ENCODE measurements at places on chromosomes 16 and 17.

DNA sequence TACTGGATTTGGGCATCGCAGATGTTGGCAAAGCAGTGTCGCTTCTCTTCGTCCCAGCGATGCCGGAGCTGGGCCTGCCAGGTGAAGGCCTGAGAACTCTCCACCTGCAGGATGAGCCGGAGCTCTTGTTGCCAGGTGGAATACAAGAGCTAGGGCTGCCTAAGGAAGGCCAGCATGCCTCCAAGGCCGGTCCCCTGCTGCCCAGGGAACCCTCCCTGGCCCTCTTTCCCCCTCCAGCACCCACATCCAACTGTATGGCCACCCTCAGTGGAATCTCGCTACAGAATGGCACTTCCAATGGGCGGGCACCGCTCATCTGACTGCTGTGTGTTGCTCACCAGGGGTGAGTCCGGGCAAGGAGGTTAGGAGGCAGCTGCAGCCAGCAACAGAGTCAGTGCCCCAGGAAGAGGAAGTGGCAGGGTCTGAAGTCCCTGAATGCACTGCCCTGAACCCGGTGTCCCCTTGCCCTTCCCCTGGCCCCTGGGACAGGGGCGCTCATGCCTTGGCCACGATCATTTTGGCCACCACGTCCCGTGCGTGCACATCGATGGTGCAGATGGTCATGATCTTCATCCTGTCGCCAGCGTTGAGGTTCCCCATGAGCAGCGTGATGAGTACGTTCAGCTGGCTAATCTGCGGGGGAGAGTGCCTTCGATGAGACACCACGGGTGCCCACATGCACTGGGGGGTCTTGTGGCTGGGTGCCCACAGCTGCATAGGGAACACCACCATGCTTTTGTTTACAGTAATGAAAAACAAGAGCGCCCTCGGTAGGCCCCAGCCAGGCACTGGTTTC lies 75.8 kb downstream of the DNAH17 start:
- no peak for DNase-seq

DNA sequence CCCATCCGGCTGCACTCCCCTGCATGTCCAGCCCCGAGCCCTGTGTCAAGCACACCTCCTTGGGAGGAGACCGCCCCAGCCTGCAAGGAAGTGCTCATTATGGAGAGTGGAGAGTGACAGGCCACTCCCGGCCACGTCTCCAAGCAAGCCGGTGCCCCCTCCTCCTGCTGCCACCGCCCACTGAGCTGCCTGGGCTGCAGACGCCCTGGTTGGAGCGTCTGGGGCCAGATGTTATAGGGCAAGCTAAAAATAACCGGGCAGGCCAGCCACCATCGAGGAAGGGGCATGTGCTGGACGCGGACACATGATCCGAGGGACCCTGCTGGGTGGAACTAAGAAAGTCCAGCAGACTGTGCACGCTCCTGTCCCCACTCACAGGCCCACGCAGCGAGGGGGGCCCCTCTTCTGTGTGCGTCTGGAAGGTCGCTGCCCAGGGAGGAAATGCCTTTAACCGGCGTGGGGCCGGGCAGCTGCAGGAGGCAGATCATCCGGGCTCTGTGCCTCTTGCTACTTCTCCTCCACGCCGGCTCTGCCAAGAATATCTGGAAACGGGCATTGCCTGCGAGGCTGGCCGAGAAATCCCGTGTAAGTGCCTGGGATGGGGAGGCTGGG lies at the start of gene WFDC1:
TSS of gene WFDC1 (plus strand) at position 348 of the 612 bp plus-strand sequence. CDS start at position 442, 94 bp downstream.
- DNase-seq, result no peak

GRCh38 chr17:46964315-46965265 lies 14.5 kb downstream of the RPRML start:
- DNase-seq, result no peak

- DNase-seq, result no peak
Measured at GRCh38 chr17:44333371-44333770, 8.7 kb upstream of the SLC25A39 start.

GRCh38 chr17:33266611-33267010 lies 26.5 kb downstream of the ASIC2 start:
- no peak for DNase-seq

DNA sequence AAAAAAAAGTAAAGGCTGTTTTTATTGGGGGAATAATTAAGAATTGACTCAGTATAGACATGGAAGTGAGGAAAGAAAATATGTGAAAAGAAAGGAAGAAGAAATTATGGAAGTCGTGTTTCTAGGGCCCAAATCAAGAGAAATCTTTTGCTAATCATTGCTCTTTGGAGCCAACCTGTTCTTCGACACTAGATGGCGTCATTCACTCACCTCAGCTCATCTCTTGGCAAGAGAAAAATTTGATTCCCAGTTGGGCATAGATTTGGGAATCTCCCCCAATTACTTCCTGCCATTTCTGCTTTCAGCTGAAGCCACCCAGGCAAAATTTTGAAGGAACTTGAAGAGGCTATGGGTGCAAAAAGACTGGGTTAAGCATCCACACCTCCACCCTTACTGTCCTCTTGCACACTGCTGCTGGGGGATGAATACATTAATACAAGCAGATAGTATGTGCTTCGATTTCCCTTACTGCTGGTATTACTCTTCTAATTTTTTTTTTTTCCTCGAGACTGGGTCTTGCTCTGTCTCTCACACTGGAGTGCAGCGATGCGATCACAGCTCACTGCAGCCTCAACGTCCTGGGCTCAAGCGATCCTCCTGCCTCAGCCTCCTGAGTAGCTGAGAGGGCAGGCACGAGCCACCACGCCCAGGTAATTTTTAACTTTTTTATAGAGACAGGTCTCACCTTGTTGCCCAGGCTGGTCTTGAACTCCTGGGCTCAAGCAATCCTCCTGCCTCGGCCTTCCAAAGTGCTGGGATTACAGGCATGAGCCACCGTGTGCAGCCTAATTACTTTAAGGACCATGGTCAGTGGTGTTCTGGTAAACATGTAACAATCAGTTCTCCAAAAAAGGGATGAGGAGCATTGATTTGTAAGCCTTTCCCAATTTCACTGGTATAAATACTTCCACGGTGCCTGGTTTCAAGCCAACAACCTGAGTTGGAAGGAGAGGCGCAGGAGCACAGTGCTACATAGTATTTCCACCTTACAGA lies 13.5 kb downstream of the PSMD7 start:
- peak; percentile 36 for DNase-seq

DNA sequence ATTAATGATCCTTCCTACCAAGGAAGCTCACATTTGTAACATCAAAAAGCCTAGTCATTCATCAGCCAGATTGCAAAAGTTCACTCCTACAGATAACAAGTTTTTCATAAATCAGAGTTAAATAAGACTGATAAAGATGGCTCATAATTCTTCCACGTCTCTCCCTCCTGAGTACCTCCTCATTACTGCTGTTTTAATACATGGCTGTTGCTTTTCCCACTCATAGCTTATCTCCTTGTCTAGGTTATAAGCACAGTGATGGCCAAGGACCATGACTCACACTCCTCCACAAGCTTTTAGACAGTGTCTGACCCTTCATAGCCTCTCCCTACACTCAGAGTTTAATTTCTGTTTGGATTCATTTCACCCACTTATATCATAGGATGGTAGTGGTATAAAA lies 100.9 kb upstream of the MON1B start:
- DNase-seq, result no peak

DNA sequence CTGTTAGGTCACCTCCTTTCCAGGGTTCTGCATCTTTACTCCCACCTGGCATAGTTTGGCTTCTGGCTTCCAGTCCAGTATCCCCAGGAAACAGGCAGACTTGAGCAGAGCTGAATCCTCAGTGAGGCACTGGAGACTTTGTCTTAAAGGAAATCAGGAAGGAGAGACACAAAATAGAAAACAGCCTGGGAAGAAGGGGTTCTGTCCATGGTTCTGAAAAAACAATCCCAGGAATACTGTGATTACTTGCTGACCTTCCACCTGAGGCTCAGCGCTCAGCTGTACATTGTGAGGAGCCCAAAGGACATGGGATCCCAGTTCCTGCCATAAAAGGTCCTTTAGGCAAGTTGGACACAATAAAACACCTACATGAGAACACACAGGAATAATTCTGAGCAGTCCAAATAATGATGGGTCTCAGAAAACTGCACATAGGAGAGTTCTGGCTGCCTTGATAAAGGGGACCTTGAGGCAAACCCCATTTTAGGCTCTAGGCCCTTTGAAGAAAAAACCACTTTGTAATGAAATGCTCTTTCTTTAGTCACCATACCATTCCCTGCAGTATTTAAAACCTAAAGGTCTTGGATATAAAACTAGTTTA lies 81.4 kb upstream of the CRHR1 start:
- no peak for DNase-seq

GRCh38 chr17:42067371-42068091 lies 17.1 kb upstream of the C17orf113 start:
- DNase-seq, result peak; percentile 12

GRCh38 chr17:36511216-36511615 lies 23.5 kb downstream of the MYO19 start:
- DNase-seq, result no peak

DNA sequence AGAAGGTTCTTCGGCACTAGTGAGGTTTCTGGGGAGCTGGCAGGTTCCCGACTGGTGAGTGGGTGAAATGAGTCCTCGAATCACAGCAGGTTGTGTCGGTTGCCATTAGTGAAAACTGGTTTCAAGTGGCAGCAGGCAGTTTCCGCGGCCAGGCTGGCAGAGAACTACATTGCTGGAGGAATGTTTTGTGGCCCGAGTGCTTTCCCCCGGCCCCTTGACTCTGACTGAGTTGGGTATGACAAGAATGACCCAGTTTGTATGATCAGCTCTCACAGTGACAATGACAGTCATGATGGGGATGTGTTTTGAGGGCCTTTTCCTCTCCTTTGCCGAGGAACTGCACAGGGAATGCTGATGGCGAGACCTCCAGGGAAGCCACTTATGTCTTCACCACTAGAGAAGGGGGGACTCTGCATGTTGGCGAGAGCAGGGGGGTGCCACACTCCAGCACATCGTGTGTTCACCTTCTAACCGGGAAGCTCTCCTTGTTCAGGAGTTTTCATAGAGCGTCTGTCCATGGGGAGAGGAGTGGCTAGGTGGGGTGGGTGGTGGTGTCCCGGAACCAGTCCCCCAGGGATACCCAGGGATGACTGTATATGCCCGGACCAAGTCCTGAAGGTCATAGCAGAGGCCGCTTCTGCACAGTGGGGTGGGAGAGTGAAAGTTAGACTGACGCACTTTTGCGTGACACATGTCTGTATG lies 206.0 kb upstream of the CHMP6 start:
- no peak for DNase-seq

DNA sequence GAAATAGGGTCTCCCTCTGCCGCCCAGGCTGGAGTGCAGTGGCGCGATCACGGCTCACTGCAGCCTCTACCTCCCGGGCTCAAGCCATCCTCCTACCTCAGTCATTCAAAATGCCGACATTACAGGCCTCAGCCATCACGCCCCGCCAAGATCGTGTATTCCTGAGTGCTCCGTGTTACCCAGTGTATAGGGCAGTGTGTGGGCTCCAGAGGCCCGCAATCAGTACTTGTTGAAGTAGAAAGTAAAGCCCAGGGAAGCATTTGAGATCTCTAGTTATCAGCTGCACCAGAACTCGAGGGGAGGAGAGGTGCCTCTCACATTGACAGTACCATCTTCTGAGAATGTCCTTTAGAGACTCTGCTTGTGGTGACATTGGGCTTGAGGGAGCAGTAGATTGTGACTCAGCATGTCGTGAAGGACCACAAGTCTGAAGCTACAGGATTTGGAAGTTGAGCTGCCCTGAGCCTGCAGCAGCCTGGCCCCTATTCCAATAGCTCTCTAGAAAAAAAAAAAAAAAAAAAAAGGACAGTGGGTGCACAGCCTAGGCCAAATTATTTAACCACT lies 1.1 kb upstream of the PRPSAP1 start:
- peak; percentile 53 for DNase-seq

DNA sequence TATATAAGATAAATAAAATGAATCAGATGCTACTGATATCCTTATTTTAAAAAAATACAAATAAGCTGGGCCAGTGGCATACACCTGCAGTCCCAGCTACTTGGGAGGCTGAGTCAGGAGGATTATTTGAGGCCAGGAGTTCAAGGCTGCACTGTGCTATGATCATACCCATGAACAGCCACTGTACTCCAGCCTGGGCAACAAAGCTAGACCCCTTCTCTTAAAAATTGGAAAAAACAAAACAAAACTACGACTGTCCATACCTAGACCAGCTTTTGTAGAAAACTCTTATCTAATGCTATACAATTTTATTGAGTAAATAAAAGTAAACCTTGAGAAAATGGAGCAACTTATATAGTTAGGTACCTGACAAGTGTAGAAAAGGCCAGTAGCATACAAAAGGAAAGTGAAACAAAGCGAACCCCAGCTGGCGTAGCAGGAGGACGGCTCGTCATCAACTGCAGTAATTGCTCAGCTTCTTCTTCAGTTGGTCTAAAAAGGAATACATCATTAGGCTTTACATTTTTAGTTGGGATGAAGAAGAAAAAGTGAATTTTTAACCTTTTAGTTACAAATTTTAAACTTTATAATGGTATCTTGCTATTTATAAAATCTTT lies 23.6 kb downstream of the INTS2 start:
- no peak for DNase-seq

DNA sequence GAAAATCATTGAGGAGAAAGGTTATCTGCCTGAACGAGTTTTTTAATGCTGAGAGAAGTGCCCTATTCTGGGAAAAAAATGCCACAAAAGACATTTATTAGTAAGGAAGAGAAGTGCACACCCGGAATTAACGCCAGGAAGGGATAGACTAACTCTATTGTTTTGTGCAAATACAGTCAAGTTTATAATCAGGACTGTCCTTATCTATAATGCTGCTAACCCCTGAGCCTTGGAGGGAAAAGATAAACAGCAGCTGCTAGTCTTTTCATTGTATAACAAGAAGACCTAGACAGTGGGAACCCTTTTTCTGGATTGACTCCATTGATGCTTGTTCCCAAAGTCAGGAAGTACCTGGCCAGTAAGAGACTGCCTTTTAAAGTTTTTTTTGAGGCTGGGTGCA lies 26.5 kb downstream of the BCAS3 start:
- no peak for DNase-seq

- DNase-seq, result peak; percentile 55
Measured at GRCh38 chr17:50209472-50210239, 8.2 kb upstream of the COL1A1 start.

DNA sequence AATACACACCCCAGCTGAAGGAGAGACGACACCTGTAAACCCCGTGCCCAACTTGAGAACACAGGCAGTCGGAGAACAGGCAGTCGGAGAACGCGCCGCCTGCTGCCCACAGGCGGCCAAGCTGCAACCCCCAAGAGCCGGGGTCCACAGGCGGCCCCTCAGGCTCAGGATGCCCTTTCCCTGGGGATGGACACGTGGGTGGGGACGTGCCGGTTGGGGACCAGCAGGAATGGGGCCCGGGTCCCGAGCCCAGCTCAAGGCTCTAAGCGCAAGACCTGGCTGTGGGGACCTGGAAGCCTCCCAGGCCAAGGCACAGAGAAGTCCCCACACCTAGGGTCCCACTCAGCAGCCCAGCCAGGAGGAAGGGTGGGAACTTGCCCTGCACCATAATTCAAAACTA lies 79.5 kb upstream of the GNG13 start:
- DNase-seq, result no peak

Measured in RCC 7860 (cell line).